ENCODE measurements at places on chromosomes 6 and 20.

DNA sequence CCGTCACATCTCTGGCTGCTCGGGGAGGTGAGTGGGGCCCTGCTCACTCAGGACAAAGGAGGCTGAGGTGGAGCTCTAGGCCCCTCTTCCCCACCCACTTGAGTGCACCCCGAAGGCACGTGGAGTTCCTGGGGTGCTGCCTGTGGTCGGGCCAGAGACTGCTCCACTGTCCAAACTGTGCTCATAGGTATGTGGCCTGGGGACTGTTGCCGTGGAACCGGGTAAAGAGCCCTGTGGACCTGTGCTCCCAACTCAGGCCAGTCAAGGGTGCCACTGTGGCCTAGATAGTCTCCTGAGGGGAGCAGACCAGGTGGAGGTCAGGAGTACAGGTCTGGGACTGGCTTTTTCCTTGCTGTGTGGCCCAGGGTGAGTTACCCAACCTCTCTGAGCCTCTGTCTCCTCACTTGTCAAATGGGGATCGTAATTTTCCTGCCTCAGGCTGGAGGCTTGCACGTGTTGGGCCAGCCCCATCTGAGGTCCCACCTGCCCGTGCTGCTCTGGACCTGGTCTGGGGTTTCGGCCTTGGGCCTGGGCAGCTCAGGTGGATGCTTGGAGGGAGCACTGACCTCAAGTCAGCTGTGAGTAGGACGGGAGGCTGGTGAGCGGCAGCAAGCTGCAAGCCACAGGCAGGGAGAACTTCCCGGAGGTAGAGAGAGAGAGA lies 12.4 kb upstream of the NPBWR2 start:
- no peak for DNase-seq

DNA sequence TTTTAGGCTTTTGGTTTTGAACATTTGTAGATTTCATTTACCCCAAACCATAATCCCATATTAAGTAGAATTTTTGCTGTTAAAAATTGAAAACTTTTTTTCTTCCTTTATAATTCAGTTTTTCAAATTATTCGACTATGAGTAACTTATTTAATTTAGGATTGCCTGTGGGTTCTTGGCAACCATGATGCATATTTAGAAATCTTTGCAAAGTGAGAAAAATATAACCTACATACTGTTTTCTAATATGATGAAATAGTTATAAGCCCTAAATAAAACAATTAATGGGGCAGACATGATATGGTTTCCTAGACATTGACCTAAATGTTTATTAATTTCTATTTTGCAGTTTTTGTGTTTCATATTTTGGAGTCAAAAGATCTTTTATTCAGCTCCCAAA lies 23.6 kb downstream of the NEDD9 start:
- no peak for DNase-seq

- DNase-seq = no peak
Observed at GRCh38 chr6:163726037-163726695, 311.6 kb downstream of the QKI start.

GRCh38 chr20:23086056-23086566 lies at the start of gene CD93:
CD93 (minus strand) TSS chr20:23086324; CDS start chr20:23086192, 132 bp downstream.
- no peak for DNase-seq

DNA sequence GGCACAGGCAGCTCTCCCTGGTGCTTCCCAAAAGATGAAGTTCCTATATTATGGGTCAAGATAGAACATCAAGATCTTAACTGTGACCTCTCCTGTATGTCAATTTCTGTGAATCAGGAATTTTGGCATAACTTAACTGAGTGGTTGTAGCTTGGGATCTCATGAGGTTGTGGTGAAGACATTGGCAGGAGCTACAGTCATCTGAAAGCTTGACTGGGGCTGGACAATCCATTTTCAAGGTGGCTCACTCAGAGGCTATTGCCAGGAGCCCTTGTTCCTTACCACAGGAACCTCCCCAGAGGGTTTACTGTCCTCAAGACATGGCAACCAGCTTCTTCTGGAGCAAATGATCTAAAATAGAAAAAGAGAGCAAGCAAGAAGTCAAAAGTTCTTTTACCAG lies 252.2 kb downstream of the ADGB start:
- no peak for DNase-seq

GRCh38 chr6:710601-711571 lies 17.9 kb upstream of the EXOC2 start:
- DNase-seq = no peak

DNA sequence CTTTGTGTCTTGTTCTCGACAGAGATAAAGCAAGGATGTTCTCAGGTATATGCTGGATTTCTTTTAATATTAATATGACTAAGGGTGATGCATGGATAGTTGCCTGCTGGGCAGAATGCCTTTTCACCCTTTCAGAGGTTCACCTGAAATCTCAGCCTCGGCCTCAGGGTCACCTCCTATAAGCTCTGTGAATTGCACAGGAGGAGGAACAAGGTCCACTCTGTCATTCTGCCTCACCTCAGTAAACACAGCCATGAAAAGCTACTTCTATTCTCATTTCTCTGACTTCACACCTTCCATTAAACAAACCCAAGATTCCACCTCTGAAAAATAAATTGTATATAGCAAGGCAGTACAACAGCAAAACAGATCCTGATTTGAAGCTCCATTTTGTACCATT lies 38.1 kb upstream of the AIG1 start:
- DNase-seq = no peak

Data from hematopoietic multipotent progenitor cell treated with erythropoietin and hydrocortisone succinate and interleukin-3 and kit ligand, for 17 days (in vitro differentiated cells).